M059J (cell line): ENCODE measurements at places on chromosomes 7 and 10. TPM values are rescaled to one million over a fixed set of nuclear protein-coding genes. Genes with fewer than 3 reads are reported as not detected.

The LIPN gene
- total RNA-seq = not detected in 2 replicates

The DYDC1 gene
- total RNA-seq = not detected in 2 replicates

The SEC61G gene
- total RNA-seq = 916 and 1,395 TPM in 2 replicates

DNA sequence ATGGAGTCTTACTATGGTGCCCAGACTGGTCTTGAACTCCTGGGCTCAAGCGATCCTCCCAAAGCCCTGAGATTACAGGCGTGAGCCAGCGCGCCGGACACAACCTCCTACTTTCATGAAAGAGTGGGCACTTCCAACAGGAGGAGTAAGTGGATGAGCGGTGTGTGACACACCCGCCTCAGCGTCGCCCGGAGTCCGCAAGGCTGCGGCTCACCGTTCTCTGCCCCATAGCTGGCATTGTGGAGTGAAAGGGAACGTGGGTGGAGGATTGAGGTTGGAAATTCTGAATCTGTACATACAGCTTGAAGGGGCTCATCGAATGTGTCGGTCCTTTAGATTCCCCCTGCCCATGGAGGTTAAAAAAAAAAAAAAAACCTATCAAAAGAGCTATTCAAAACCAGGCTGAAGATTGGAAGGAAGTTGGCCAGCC, 524 bp upstream of the PRXL2A start:
- DNase-seq = peak; percentile 81

The UNCX gene
- not detected in 2 replicates for total RNA-seq

GRCh38 chr7:6218329-6218728, 54.1 kb downstream of the CYTH3 start:
- DNase-seq = no peak

GRCh38 chr7:76351372-76351771, 7.4 kb downstream of the YWHAG start:
- DNase-seq = no peak

GRCh38 chr10:124909563-124909962, 32.4 kb upstream of the ZRANB1 start:
- no peak for DNase-seq

- DNase-seq = no peak
Observed at GRCh38 chr7:149302222-149302621, 40.2 kb downstream of the ZNF783 start.

The FRAT1 gene
- 1.1 and 2.9 TPM in 2 replicates for total RNA-seq

DNA sequence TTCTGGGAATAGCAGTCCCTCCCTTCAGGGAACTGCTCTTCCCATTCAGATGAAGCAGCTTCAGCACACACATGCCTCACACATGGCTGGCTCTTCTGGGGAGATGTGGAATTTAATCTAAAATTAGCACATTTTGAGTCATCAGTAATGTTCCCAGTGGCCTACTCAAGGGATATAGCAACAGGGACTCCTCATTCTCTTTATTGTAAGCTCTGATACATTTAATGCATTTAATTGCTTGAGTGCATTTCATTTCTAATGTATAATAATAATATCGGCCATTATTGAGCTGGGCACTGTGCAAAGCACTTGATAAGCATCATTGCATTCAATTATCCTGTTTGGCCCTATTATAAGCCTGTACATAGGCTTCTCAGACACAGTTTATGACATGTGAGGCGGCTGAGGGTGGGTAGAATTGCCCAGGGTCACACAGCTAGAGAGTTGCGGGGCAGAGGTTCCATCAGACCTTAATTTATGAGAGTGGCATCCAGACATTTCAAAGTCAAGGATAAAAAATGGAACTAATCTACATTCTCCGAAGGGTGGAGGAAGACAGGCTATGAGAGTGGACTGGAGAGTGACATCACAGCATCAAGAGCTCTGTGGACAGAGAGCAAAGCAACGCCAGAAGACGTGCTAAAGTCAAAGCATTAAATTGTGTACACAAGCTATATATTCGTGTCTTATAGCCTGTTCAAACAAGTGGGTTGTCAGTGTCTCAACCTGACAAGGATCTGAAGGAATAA, 76.8 kb downstream of the LANCL2 start:
- DNase-seq = peak; percentile 58

The SPDYE16 gene
- 0.17 and 0.22 TPM in 2 replicates for total RNA-seq

DNA sequence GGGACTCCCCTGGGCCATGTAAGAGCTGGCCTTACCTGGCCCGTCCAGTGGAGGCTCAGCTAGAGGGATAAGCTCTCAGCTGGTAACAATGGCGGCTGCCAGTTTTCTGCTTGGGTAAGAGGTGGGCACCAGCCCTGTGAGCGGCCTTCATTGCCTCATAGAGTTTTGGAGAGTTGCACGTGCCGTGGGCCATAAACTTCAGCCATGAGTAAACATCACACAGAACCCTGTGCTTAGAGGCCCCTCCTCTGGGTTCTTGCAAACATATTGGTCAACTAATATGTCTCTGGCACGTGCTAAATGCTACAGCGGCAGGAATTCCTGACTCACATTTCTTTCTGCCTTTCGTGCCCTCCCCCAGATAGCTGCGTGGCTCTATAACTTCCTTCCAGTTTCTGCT, 103.9 kb upstream of the LEP start:
- peak; percentile 70 for DNase-seq

DNA sequence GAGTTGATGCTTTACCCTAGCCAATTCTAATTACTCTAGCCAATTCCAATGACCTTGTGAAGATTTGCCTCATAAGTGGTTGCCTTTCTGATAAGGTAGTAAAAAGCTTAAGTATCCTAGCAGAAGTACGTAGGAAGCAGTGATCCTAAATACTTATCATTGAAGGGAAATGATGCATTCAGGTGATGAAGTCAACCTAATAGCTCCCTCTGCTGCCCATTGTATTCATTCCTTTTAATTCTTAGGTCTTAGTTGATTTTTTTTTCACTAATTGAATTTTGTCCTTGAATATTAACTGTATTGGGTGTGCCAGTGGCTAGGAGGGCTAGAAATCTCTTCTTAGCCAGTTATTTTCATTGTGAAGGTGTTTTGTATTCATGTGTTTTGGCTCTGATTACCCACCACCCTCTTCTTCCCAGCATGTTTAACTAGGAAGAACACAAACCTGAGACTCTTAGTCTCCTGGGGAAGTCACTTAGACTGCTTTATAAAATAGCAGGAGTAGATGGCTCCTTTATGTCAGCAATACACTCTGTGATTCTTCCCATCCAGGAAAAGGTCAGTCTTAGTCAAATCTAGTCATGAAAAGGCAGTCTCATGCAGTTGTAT, 46.3 kb downstream of the PLEKHA8 start:
- peak; percentile 54 for DNase-seq

The PPP1R3A gene
- not detected in 2 replicates for total RNA-seq

The NPSR1 gene
- total RNA-seq = not detected in 2 replicates

- no peak for DNase-seq
Observed at GRCh38 chr7:39757604-39758003, 134.2 kb downstream of the RALA start.

DNA sequence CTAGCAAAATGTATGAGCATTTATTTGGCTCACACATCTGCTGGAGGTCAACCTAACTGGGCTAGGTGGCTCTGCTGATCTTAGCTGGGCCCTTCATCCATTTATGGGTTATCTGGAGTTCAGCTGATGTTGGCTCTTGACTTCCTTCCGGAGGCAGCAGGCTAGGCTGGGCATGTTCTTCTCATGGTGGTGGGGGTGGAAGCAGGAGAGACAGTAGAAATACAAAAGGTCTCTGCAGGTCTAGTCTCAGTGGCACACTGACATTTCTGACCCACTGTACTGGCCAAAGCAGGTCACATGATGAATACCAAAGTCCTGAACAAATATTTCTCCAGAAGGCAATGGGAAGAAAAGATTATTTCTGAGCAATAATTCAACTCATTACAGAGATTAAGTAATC, 334.6 kb downstream of the CRPPA start:
- no peak for DNase-seq

- no peak for DNase-seq
Observed at GRCh38 chr10:132703419-132704007, 82.4 kb downstream of the NKX6-2 start.

The SPDYE1 gene
- not detected in 2 replicates for total RNA-seq

DNA sequence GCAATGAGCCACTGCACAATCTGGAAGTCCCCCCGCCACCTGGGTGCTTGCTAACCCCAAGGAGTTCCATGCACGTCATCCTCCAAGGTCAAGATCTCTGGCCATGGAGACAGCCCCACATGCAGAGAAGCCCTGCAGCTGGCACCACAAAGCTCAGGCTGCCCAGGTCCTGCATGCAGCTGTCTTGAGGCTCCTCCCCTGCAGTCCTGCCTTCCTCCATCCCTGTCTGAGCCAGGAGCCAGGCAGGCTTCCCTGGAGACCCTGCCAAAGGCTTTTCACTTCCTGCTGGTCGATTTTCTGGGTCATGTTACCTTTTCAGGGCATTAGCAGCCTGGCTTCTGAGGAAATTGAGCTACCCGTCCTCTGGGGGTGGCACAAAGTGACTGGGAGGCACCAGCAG, 12.5 kb upstream of the TMEM72 start:
- DNase-seq = no peak

DNA sequence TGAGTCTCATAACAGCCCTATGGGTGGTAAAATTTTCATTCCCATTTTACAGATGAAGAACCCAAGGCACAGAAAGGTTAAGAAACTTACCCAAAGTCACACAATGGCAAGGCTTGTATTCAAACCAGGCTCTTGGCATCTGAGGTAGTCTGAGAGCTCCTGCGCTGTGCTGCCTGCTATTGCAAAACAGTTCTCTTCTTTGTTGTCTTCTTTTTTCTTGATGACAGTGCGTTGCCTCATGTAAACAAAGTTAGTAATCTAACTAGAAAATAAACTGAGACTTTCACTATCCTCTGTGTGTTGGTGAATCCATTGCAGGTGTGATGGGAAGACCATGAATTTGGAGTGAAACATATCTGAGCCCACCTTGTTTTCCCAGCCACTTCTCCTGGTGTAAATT, 240.8 kb downstream of the PTEN start:
- no peak for DNase-seq

The OR6V1 gene
- total RNA-seq = not detected in 2 replicates

The FAM25A gene
- not detected in 2 replicates for total RNA-seq

GRCh38 chr7:44374007-44374763, 48.8 kb upstream of the CAMK2B start:
- no peak for DNase-seq

The CTTNBP2 gene
- total RNA-seq = 0.39 and 0.59 TPM in 2 replicates

The EBLN1 gene
- 0.17 TPM in 1 of 2 replicates, not detected in the other for total RNA-seq

- no peak for DNase-seq
Observed at GRCh38 chr7:104981672-104982037, 32.4 kb upstream of the KMT2E start.

- DNase-seq = no peak
Observed at GRCh38 chr10:102657984-102658724, 13.9 kb downstream of the TRIM8 start.

DNA sequence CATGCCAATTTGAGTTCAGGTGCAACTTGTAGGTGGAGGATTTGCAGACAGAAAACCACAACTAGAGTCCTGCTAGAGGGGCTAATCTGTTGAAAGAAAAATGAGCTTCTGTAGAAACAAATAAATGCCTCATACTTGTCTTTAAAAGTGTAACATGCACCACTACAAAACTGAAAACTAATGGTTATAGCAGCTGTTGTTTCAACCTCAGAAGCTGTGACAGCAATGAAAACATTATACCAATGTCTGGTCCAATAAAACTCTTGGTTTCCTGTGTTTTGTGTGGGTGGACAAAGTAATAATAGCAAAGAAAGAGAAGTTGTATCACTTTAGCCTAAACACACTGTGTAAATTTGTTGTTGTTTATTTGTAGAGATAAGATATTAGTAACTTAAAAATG, 3.4 kb upstream of the PPP1R9A start:
- DNase-seq = no peak

GRCh38 chr7:47267346-47267745, 314.6 kb downstream of the TNS3 start:
- DNase-seq = no peak

DNA sequence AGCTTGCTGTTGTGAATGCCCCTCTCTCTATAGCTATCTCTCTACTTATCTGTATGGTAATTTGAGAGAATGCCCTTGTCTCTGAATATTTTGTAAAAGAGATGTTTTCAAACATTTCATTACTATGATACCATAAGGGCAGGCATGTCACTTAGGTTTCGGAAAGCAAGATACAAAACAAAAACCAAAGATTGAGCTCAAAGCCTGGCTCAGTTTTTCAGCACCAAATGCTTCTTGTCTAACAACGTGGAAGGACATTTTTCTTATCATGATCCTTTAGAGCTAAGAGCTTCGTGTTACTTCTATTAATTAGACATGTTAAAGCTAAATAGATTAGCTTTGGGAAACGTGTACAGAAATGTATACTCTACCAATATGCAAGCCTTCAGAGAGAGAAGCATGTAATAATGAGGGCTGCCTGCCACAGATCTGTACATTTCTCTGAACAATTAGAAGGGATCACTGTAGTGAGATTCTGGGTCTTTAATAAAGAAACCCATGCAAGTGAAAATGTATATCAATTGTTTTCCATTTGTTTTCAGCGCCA, 148.9 kb downstream of the ARID5B start:
- DNase-seq = peak; percentile 37

The SLC29A4 gene
- 3.1 and 6.9 TPM in 2 replicates for total RNA-seq

DNA sequence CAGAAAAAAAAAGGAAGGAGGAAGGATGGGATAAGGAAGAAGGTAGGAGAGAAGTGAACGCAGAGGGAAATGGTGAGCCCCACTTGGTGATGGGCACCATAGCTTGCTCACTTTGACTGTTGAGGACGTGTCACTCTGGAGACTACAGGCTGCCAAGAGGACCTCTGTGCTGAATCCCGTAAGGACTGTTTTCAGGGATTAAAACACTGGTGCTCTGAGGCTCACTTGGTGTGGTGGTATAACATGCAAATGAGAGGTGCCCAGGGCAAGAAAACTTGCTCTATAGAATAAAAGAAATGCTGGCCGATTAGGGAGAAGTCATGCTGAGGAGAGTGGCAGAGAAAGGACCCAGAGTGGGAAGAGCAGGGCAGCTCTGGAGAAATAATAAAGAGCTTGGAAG, 5.3 kb upstream of the IL2RA start:
- DNase-seq = no peak

GRCh38 chr10:50417486-50417885, 166.2 kb upstream of the ASAH2 start:
- peak; percentile 17 for DNase-seq

DNA sequence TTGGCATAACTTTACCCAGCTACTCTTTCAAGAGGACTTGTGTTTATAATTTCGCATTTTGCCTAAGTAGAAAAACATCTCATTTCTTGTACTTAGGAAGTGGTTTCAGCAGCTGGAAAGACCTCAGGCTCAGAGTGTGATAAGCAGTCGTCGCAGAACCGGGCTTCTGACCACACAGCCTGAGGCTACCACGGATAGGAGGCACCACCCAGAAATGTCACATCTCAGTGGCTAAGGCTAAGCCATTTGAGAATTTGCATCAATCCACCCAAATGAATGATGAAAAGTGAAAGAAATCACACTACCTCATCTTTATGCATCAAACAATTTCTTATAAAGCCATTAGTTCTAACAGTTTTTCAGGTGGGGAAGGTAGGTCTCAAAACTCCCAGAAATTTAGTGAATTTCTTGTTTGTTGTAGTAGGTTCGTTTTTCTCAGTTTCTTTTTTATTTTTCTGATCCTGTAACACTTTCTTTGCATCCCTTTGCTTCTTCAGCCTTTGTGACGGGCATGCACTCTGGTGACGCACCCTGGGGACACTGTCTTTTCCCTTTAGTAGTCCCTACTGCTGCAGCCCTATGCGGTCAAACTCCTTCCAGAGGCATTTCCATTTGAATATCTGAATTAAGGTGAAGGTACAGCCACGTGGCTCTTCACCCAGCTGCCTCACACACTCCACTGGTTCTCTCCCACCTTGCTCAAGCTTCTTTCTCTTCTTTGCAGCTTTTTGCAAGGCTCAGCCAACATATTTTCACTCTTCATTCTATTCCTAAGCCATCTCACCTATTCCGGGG, 68.5 kb downstream of the MAP3K8 start:
- DNase-seq = peak; percentile 68
